ENCODE measurements at places on chromosomes 12 and 14.

GRCh38 chr14:79040790-79041189 lies 870.6 kb downstream of the NRXN3 start:
- DNase-seq = no peak

- DNase-seq = no peak
These were observed 23.2 kb upstream of the LYZ start for GRCh38 chr12:69324797-69325466.

- no peak for DNase-seq
These were observed 41.1 kb upstream of the CFAP54 start for GRCh38 chr12:96448300-96448699.

DNA sequence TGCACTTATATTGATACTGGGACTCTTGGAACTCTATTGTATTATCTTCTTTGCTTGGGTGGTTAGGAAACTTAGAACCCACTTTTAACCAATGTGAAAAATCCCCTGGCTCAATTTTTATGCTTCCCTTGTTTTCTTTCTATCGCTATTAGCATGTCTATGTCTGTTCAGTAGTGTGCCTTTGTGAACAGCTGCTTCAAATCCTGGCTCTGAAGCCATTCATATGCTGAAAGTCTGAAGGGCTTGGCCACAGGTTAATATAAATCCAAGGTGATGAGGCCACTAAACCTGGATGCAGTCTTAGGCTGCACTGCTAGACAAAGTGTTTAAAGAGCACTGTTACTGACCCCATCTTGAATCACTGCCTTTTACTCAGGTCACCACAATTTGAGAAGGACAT lies 94.9 kb upstream of the RIC8B start:
- DNase-seq = no peak

- no peak for DNase-seq
These were observed 241.0 kb upstream of the NPAS3 start for GRCh38 chr14:32697704-32698103.

GRCh38 chr14:23379366-23380196 lies 2.7 kb downstream of the CMTM5 start:
- no peak for DNase-seq

GRCh38 chr14:94752591-94753436 lies 17.1 kb downstream of the GSC start:
- no peak for DNase-seq

DNA sequence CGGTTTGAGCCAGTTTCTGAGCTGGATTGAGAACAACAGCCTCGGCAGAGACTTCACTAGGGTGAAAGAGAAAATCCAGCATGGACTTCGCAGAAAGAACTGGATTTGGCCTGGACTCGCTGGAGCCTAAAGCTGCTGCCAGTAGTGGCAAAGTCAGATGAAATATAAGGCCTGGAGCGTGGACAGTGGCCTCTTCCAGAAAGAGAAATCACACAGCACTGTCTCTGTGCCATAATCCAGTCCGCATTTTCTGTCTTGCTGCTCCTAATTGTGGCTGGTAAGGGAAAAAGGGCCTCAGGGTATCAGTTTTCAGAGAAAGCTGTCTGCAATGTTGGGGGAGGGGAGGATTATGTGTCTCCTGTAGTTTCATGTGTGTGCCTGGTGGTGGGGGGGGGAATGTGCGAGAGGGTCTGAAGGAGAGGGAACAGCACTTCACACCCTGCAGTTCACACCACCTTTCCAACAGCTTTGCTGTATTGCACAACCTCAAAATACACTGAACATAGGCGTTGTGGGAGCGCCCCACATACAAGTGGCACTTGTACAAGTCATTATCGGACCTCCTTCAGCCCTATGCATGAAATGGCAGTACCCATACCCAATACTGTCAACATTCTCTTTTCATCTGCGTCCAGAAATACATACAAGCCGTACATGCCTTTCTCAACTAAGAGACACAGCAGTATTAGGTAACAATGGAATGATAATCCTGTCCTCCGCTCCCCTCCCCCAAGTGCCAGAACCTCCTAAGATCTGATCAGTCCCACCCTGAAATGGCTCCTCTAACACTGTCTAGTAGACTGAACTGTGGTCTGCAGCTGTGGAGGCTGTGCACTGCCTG lies 107.5 kb upstream of the ATF7IP start:
- DNase-seq = peak; percentile 99

DNA sequence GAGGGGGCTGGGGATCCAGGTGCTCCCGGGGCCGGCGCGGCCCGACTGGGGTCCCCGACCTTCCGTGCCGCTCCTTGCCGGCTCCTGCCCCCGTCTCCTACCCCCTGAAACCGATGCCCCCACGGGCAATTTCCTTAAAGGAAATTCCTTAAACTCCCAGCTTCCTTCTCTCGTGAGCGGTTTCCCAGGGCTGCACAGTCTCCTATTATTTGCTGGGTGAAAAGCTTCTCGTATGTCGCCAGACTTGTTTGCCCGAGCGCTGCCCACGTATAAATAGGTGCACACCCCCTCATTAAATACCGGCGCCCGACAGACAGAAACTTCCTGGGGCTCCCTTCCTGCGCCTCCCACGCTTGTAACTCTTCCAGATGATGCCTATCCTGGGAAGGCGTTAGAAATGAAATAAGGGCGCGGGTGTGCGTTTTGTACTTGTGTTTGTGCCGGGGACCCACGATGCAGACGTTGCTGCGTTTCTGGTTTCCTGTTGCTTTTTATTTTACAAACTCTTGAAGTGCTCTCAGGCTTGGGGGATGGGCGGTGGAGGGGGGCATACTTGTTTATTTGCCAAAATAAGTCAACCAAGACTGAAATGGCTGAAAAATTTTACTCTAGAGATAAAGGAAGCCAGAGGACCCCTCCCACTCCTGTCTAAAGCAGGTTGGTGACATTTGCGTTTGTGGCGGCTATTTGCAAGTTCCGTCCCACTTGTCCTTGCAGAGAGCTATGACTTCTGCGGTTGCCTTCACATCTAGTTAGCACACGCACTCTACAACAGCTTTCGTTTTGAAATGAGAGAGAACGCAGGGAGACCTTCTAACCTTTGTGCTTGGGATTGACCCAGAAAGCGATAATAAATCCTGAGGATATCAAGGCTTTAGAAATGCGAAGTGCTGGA lies 1.0 kb downstream of the HIP1R start:
- DNase-seq = no peak

GRCh38 chr14:104800771-104801519 lies at the start of gene ZBTB42:
Gene ZBTB42 (plus strand): TSS chr14:104801101. CDS start chr14:104801198, 97 bp downstream.
- no peak for DNase-seq
